Stimulated activated CD8-positive, alpha-beta memory T cell treated with anti-CD3 and anti-CD28 coated beads, Interleukin-7, amount 100 ng/mL, for 1 hour (primary cell): ENCODE measurements at places on chromosomes 3 and 15.

DNA sequence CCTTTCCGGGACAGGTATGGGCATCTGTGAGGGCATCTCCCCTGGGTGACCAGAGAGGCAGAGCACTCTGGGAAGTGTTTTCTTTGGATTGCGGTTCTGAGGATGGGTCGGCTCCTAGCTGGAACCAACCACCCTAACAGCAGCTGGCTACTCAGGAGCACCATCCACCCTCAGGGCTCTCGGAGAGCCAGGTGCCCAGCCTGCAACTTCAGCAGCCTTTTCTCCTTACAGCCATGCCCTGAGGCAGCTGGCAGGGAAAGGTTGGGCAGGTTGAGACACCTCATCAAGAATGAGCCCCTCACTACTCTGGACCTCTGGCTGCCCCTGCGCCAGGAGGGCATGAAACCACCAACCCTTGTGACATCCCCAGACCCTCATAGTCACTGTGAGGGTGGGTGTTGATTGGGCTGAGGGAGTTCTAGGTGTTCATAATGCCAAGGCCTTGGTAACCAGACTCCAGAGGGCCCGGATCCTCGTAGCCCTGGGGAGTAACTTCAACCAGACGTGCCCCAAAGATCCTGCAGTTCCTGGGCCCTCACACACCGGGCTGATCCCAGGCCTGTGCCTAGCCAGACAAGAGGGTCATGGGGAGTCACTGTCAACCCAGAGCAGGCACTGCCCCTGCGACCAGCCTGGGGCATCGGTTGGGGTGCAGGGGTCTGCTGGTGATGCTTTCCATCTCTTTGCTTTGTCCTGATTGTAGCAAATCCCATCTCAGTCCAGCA, 114.4 kb upstream of the ABHD17C start:
- no peak for DNase-seq

GRCh38 chr15:44713006-44713966, 2.0 kb downstream of the B2M start:
- DNase-seq, result no peak

GRCh38 chr3:139654637-139655365, 23.0 kb downstream of the NMNAT3 start:
- no peak for DNase-seq

DNA sequence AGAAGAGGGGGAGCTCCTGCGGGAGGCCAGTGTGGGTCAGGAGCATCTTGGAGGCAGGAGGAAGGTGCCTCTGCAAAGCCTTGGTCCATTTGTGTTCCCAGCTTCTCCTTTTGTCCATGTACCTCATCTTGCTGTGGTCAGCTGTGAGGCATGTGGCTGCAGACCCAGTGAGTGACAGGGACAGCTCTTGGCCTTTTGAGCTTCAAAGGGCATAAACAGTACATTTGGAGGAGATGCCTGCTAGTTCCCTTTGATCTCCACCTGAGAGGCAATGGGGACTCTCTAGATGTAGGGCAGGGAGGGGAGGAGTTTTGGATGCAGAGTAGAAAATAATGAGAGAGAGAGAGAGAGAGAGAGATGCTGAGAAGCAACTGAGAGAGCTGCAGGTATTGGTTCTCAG, 270.0 kb downstream of the TLE3 start:
- DNase-seq, result no peak

DNA sequence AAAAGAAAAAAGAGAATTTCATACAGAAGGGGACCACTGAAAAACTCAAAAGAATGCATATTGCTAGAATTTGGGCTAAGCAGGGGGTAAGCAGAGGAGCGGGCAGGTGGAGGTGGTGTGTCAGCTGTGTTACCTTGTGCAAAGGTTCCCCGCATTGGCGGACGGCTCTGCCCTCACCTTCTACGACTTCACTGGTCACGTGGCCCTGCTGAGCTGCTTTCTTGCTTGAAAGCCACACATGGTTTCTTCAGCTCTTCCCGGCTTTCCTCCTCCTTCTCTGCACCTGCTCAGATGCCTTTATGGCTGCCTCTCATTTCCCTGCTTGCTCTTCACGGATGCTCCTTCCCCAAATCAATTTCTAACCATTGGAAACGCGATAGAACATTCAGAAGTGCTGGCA, 30.5 kb downstream of the FAH start:
- DNase-seq, result no peak

DNA sequence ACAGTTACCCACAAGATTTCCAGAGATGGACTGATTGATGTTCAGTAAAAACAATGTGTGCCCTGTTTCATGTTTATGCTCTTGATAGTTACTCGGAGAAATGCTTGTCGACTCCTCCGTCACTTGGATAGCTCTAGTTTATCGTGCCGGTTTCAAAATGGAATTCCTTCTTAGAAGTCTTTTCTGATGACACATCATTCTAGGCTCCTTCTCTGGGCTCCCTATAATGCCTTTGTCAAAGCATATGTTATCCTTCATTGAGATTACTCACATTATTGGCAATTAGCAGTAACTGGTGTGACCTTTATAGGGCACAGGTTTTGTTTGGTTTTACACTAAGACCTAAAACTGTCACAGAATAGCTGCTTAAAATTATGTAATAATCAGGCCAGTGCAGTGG, 201.8 kb downstream of the CNTN6 start:
- DNase-seq, result no peak

- no peak for DNase-seq
Observed at GRCh38 chr15:31245756-31246155, 80.9 kb upstream of the KLF13 start.

GRCh38 chr3:179234199-179234598, 16.7 kb downstream of the KCNMB3 start:
- DNase-seq, result no peak

DNA sequence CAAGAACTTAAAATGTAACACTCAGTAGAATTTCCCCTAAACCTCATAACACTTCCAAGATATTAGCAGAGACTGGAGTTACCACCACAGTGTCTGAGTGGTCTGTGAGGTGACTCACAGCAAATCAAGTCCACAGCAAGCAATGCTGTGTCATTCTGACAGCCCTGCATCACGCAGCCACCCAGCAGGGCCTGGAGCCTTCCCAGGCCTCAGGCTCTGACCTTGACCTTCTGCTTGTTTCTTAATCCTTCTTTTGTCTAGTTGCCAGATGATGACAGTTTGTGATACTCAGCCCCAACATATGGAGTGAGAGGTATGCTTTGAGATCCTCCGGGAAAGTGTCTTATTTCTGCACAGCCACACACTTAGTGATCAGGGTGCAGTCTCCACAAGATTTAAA, 82.5 kb downstream of the TOP2B start:
- DNase-seq, result no peak

- DNase-seq, result no peak
Observed at GRCh38 chr3:119291062-119291700, 3.0 kb upstream of the ARHGAP31 start.

GRCh38 chr15:81957698-81958097, 88.1 kb downstream of the MEX3B start:
- no peak for DNase-seq

- DNase-seq, result no peak
Observed at GRCh38 chr3:38108649-38109579, 28.0 kb downstream of the ACAA1 start.

DNA sequence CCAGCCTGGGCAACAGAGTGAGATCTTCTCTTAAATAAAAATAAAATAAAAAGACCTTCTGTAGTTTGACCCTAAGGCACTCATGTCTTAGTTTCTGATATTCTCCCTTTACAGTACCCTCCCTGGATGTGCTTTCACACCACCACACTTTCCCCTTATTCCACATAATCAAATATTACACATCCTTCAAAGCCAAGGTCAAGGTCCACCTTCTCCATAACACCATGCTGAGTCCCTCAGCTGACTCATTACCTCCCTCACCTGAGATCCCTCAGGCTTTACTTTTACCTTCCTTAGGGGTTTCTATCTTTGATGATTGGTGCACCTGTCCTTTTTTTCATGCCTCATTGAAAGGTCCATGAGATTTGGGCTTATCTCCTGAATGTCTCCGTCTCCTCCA, 25.5 kb upstream of the MNS1 start:
- no peak for DNase-seq

DNA sequence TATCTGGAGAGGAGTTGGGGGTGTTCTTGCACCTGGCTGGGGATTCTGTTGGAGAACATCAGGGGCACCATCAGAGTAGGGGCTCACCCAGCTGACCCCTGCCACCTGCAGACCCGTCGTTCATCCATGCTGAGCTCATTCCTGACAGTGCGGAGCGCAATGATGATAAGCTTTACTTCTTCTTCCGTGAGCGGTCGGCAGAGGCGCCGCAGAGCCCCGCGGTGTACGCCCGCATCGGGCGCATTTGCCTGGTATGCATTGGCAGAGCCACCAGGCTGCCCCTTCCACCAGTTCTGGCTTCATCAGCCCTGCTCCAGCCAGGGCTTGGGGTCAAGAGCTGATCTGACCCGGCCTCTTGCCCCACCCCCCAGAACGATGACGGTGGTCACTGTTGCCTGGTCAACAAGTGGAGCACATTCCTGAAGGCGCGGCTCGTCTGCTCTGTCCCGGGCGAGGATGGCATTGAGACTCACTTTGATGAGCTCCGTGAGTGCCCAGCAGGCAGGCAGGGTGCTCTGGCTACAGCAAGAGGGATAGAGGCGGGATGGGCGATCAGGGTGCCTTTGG, 8.8 kb upstream of the GNAT1 start:
- no peak for DNase-seq

GRCh38 chr3:11074451-11074850, 79.8 kb upstream of the HRH1 start:
- no peak for DNase-seq

DNA sequence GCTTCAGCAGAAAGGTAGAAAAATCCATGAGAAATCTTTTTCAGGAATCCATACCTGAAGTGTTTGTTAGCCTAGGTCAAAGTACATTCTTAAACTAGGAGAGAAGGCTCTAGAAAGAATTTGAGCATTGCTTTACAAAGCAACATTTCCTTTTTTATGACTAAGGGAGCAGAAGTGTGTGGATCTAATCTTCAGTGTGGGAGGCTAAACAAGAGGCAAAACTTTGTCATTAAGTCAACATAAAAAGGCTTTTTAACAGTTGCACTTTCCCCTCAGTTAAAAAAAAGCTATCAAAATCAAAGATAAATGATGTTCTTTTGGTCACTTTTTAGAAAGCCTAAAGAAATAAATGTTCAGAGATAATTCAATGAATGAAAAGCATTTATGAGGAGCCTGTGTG, 154.8 kb downstream of the TMEM108 start:
- no peak for DNase-seq

DNA sequence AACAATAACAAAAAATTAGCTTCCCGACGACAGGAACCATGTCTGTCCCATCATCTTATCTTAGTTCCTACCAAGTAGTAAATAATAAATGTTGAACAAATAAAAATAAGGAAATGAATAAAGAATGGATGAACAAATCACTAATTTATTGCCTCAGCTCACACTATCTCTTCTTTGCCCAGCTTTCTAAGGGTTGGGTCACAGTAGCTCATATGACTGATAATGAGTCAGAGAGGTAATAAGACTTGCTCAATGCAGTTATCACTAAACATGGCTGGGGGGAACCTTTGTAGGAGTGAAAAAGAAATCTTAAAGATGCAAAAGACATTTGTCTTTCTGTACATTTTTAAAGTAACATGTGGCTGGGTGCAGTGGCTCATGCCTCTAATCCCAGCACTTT, 182.2 kb downstream of the WDR76 start:
- DNase-seq, result no peak

DNA sequence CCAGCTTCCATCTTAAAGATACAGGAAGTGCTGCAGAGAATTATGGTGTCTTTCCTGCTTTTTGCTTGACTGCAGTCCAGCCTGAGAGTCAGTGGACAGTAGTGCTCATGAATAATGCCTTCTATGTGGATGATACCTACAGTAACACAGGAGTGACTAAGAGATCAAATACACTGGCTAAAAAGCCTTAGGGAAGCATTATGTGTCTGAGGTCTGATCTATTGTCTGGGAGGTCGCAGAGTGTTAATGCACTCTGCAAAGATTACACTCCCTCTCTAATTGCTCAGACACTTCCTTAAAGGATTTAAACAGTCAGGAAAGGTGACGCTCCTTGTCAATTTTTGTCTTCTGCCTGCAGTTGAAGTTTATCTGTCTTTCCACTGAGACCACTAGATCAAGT, 183.6 kb downstream of the MCTP2 start:
- no peak for DNase-seq

GRCh38 chr3:52798978-52799476, 4.4 kb downstream of the ITIH3 start:
- no peak for DNase-seq

GRCh38 chr3:5312290-5312689, 124.8 kb downstream of the EDEM1 start:
- no peak for DNase-seq

GRCh38 chr3:123789160-123789559, 95.0 kb downstream of the MYLK start:
- DNase-seq, result no peak

GRCh38 chr3:46668116-46668515, 25.4 kb downstream of the ALS2CL start:
- DNase-seq, result no peak

- no peak for DNase-seq
Observed at GRCh38 chr3:137906985-137907649, 102.8 kb upstream of the CLDN18 start.

DNA sequence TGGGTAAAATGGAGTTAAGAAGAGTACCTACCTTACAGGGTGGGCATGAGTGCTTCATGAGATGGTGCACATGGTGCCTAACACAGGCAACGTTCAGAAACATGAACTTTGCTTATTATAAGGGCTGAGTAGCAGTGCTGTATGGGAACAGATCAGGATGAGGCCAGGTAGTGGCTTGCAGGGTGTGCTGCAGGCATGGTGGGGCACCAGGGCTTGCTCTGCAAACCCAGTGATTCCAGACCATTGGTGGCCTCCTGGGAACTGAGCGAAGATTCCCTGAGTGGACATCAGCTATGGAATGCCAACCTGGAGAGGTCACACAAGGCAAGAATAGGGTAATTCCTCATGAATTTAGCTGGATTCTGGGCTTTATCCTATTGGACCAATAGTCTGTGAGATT, 15.8 kb downstream of the TMEM43 start:
- DNase-seq, result no peak

GRCh38 chr15:91873138-91873536, 19.6 kb downstream of the SLCO3A1 start:
- no peak for DNase-seq

- no peak for DNase-seq
Observed at GRCh38 chr3:100480081-100480480, 12.3 kb upstream of the TMEM45A start.

DNA sequence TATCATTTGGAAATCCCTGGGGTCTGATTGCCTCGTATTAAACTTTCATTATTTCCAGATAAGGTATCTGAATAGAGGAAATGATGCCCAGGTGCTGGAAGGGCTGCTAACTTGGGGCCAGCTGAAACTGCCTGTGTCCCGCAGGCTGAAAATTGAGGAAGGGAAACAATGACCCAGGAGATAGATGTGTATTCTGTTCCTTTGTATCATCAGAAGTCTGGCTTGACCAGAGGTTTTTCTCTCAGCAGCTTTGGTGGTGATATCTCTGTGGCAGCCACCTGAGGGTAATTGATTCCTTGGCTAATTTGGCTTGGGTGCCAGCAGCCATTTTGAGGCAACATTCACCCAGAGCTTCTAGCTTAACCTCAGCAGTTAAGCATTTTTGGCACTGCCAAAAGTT, 90.0 kb upstream of the STT3B start:
- DNase-seq, result no peak

- no peak for DNase-seq
Observed at GRCh38 chr3:112115161-112115739, 17.8 kb downstream of the GCSAM start.
